COR-L47 (cell line): ENCODE measurements at places on chromosomes 1 and 21.

DNA sequence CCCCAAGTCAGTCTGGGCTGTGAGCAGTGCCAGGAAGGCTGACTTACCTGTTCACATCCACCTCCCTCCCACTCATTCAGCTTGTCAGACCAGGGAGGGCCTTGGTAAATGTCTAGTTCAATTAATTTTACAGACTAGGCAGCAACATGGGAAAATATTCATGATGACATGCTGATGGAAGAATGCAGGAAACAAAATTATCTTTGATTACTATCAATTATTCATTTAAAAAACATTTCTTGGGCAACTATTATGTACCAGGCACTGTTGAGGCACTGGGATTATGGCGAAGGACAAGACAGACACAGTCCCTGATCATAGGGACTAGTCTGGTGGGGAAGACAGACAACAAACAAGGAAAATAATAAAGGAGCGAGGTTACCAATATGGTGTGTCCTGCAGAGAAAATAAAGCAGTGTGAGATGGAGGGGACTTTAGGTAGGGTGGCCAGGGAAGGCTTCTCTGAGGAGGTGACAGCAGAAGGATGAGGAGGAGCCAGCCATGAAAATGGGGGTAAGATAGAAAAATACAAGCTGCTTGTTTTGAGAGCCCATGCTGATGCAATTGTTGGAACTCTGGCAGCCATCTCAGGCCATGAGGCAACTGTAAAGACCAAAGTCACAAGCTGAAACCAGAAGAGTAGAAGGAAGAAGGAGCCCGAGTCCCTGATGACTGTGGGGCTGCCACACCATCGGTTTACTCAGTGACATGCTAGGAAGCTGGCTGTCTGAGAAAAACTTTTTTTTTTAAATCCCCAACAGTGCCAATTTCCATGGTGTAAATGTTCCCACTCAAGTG lies 14.0 kb downstream of the TRIM62 start:
- no peak for DNase-seq

GRCh38 chr1:6700853-6701436 lies 671 bp downstream of the DNAJC11 start:
- no peak for DNase-seq

- DNase-seq: no peak
Measured at GRCh38 chr1:98457248-98457647, 204.3 kb upstream of the SNX7 start.

- DNase-seq: peak; percentile 19
Measured at GRCh38 chr1:169550294-169550693, 36.0 kb downstream of the F5 start.

DNA sequence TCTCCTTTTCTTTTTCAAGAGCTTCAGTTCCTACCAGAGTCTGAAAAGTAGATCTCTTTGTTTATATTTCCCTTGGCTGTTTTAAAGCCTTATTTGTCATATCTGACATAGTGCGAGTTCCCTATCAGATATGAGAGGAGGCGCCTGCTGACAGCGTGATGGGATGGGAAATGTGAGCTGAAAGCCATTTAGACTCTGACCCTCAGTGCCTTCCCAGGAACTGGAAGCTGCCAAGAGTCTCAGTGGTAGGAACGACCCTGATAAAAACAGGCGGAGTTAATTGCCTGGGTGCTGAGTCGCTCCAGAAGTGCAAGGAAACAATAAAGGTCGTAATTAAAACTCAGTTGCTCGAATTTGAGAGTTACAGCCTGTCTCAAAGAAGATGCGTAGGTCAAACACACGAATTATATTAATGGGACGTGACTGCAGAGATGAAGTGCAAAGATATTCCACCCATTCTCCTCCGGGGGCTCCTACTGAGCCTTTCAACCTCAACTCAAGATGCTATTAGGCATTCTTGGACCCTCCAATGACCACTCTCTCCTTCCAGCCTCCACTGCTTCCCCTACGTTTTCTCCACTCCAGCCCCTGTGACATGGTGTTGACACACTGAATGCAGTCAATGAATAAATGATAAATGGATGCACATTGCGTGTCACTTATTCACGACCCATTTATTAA lies 84.6 kb downstream of the KAZN start:
- no peak for DNase-seq

DNA sequence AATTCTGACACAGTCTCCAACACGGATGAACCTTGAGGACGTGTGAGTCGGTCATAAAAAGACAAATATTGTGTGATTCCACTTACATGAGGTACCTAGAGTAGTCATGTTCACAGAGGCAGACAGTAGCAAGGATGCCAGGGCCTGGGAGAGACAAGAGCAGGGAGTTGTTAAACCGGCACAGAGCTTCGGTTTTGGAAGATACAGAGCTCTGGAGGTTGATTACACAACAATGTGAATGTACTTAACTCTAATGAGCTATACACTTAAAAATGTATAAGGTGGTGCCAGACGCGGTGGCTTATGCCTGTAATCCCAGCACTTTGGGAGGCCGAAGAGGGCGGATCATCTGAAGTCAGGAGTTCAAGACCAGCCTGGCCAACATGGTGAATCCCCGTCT lies 37.8 kb upstream of the NEK2 start:
- no peak for DNase-seq

DNA sequence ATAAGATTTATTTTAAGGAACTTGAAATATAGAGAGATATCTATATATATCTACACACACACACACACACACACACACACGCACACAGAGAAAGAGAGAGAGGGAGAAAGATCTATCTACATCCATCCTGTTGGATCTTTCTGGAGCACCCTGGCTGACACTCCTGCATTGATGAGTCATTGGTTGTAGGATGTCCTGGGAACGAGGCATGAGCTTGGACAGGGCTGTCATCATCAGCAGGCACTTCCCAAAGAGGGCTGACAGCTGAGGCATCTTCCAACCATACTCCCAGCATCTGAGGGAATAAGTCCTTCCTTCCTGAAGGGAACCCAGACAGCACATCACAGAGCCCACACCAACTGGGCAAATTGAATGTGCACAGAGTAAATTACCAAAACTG lies 99.1 kb upstream of the ERG start:
- no peak for DNase-seq

DNA sequence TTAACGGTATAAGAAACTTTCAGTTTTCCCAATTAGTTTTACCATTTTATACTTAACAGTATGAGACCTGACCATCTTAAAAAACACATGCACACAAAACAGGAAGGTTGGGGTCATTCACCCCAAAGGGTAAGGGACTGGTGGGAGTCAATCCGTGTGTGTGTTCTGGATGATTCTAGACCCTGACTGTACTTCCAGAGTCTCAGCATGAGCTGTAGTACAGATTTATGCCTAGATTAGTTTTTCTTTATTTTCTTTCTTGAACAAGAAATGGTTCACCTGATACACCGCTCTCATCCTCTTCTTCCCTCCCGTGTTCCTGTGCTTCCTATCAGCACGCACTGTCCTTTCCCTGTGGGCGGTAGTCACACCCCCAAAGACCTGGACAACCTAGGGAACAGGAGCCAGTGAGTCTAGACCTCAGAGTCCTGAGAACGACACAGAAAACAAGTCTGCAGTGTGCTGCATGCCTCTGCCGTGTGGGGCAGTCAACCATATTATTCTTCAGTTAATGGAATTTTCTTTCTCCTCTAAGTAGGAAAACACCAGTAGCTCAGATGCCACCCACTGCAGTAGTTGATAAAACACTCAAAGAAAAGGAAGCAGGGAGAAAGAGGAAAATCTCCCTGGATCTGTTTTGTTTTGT lies 38.9 kb upstream of the MRPS6 start:
- no peak for DNase-seq
